ENCODE measurements at places on chromosomes 3 and 15.

GRCh38 chr3:111326144-111326995, 215.6 kb upstream of the CD96 start:
- DNase-seq = no peak

DNA sequence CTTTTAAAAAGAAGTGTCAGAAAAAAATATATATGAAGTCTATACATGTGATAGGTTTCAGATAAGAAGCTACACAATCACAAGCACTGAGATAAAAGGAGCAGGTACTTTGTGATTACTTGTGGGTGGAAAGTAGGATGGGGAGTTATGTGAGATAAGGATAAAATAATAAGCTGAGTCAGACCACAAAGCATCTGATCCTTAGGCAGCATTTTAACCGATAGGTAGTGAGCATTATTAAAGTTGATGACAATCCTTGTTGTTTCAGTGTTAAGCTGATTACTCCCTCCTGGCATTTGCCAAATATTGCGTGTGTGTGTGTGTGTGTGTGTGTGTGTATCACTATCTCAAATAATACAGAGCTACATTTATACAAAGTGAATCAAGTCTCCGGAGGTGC, 483.1 kb downstream of the NAALADL2 start:
- DNase-seq = no peak

- DNase-seq = no peak
Observed at GRCh38 chr3:53361852-53362251, 14.5 kb upstream of the DCP1A start.

DNA sequence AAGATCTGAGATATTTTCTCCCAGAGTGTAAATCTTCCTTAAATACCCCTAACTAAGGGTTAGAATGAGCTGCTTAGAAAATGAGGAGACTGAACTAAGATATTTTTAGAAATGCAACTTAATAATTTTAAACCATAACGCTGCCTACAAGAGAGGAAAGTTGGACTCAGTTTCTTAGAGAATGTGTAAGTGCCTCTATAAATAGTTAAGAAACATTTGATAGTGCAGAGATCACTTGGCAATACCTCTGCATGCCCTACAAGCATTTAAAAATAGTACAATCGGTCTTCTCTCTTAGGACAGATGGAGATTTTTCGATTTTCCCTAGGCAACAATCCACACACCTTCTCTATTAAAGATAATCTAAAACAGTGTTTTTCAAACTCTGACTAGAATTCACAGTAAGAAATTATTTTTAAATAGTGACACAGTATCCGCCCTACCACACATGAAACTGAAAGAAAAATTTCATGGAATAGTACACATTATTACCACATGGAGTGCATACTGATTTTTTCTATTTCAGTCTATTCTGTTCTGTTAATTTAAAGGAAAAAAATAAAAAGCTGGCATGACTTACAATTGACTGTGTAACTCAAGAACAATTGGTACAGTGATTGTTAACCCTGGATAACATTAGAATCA, 83.2 kb downstream of the GADL1 start:
- no peak for DNase-seq

- DNase-seq = no peak
Observed at GRCh38 chr3:11661052-11661656, 17.4 kb upstream of the VGLL4 start.

GRCh38 chr15:64720188-64720587, 55.2 kb downstream of the RBPMS2 start:
- no peak for DNase-seq

DNA sequence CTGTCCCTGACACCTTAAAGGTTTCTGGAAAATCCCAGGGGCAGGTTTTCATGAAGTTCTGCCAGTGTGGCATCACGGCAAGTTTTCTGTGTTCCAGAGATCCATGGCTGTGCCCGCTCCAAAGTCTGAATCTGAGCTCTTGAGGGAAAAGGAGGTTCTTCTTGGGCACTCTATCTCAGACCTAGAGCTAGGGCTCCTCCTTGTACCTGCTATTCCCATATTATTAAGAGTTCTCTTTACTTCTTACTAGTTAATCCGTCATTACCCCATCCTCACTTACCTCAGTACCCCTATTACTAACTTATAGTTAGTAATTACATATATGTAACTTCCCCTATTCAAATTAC, 5.9 kb upstream of the TRA2B start:
- DNase-seq = no peak

Measured in thyroid gland (tissue), 4 donors.